ENCODE measurements at places on chromosomes 4 and X.

- DNase-seq, result no peak
Measured at GRCh38 chr4:39124885-39125599, 57.3 kb upstream of the WDR19 start.

DNA sequence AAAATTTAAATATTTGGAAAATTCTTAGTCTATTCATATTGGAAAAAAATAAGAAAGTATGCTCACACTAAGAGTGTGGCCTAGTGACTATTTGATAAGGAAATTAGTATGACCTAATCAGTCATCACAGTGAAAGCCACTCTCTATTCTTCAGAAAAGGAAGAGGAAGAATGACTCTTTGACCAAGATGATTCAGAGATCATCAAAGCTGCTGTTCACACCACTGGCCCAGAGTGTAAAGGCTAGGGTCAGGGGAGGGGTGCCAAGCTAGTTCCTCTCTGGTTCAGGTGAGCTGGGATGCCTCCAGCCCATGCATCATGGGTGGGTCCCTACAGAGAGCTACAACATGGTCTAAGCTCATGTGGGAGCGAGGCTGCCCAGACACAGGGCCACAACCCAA, 396.9 kb upstream of the NDST3 start:
- DNase-seq, result no peak

- DNase-seq, result no peak
Measured at GRCh38 chr4:4268776-4269175, 20.8 kb upstream of the TMEM128 start.

DNA sequence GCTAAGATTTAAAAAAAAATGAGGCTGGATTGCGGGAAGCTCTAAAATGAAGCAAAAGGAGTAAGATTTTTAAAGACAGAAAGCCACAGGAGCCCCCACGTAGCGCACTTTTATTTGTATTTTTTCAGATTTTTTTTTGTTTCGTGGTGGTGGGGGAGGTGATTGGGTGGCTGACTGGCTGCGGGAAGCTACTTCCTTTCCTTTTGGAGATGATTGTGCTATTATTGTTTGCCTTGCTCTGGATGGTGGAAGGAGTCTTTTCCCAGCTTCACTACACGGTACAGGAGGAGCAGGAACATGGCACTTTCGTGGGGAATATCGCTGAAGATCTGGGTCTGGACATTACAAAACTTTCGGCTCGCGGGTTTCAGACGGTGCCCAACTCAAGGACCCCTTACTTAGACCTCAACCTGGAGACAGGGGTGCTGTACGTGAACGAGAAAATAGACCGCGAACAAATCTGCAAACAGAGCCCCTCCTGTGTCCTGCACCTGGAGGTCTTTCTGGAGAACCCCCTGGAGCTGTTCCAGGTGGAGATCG, 908 bp downstream of the PCDH10 start:
- DNase-seq, result peak; percentile 2

DNA sequence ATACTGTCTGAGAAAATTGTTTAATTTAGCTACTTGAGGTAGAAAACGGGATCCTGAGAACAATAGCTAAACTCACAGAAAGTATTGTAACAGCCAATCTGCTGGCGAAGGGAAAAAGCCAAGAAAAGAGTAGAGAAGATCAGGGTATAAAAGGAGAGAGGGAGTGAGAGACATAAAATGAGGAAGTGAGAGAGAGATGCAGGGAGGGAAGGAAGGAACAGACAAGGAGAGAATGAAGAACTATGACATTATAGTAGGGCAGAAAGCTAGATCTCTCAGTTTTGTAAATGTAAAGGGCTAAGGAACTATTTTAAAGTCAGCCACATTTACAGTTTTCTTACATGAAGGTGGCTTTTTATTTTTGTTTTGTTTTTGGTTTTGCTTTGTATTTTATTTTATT, 1.6 kb upstream of the GIMD1 start:
- no peak for DNase-seq

GRCh38 chrX:19743386-19743785, 144.0 kb downstream of the SH3KBP1 start:
- DNase-seq, result no peak

GRCh38 chrX:24204958-24205357, 55.4 kb downstream of the ZFX start:
- DNase-seq, result no peak

DNA sequence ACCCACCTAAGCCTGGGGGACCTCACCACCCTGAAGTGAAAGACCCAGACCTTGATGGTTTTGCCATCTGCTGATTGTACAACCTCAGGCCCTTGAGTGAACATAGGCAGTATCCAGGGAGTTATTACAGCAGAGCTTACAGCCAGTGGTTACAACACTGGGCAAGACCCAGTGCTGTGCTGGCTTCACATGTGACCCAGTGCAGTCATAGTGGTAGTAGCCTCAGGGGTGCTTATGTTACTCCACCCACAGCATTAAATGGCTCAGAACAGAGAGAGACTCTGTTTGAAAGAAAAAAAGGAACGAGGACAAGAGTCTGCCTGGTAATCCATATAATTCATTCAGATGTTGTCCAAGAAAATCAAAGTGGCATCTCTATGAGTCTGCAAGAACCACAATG, 45.2 kb upstream of the DACH2 start:
- no peak for DNase-seq

DNA sequence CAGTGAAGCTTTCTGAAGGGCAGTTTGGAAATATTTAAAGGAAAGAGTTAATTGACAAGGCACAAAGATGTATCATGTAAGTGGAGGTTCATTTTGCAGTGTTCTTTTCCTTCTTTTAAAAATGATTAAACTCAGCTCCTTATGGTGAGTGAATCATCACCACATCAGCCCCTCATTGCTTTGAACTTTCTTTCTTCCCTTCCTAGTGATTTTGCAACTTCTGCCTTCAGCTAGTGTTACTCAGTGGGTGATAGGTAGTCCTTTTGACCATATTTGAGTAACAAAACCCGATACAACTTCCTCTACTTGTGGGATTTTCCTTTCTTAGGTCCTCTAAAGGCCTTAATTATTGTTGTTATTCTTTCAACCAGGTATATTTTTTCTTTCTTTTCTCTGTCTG, 8.2 kb downstream of the ZCCHC4 start:
- peak; percentile 92 for DNase-seq

GRCh38 chr4:55078987-55079386, 46.4 kb downstream of the KDR start:
- DNase-seq, result no peak

DNA sequence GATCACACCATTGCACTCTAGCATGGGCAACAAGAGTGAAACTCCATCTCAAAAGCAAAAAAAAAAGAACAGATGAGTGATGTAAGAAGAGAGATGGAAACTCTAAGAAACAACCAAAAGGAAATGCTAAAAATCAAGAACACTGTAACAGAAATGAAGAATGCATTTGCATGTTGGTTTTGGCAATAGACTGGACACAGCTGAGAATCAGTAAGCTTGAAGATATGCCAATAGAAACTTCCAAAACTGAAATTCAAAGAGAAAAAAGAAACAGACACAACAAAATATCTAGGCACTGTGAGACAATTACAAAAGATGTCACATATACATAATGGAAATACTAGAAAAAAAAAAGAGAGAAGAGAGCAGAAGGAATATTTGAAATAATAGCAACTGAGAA, 93.7 kb downstream of the BEND2 start:
- no peak for DNase-seq

DNA sequence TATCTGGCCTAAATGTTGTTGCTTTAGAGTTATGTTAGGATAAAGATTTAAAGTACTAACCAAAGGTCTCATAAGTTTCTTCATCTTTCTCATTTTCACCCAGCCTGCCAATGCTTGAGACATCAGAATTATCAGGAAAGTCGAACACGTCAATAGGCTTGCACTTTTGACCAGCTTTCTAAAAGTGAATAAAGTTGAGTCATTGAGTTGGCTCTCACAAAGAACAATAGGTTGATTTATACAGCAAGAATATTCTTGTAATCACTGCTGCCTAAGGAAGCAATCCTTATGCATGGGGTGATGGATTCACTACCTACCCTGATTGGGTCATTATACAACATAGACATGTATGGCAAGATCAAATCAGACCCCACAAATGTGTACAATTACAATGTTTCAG, 5.0 kb downstream of the CENPU start:
- no peak for DNase-seq

- DNase-seq, result no peak
Measured at GRCh38 chrX:70117738-70118137, 15.5 kb upstream of the IGBP1 start.

GRCh38 chrX:55787727-55788126, 70.2 kb downstream of the RRAGB start:
- no peak for DNase-seq

DNA sequence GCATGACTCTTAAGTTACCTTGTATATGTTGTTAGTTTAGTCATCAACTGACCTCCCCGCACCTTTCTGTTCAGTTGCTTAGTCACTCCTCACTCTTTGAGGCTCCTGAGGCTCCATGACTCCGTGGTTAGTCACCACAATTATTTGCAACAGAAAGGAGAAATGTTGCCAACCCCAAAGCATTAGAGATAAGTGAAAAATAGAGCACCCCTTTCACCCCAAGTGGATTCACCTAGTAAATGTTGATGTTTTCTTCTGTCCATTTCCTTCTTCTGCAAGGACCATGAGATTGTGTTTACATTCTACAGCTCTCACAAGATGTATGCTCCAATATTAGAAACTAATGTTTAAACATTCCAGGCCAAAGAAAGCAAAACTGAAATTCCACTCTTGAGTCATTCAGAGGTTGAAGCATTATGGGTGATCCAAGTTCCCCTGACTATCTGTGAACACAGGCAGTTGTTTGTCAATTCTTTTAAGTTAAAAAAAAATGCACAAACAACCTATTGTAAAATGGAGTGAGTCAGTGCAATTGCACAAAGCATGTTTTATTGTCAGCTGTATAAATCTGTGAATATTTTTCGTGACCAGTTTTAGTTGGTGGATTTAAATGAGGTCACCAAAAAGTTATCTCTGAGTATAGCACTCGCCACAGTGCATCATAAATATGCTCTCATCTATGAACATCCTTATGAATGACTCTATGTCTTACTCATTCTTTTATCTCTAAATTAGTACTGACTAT, 552.4 kb upstream of the MAGEB2 start:
- peak; percentile 92 for DNase-seq

DNA sequence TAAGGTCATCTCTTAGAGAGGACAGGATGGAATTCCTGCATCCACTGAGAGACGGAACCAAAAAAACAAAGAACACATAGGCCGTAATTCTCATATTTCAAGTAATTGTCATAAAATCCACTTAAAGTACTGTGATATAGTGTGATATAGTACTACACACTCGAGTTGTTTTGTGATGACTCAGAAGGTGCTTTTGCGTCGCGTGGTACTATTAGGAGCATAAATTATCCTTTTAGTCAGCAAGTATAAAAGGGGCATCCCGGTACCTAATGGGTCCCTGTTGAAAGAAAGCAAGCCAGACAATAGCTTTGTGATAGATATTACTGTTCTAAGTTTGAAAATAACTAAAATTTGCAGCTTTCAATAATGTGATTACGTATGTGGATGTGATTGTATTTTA, 55.3 kb downstream of the GPR143 start:
- no peak for DNase-seq

DNA sequence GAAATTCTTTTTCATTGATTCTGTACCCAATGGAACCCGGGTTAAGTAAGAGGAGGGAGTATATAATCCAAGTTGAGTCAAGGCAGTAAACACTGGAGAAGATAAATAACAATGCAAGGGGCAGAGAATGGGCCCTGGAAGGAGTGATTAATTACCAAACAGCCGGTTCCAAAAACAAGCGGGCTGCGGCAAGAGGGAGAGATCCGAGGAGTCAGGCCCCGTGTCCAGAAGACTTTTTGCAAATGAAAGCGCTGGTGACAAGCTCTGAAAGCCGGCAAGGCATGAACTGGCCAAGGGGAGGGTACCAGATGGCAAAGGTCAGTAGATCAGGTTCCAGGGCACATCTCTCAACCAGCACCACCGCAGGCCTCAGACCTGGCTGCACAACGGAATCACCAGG, 294.9 kb downstream of the BCOR start:
- DNase-seq, result no peak

DNA sequence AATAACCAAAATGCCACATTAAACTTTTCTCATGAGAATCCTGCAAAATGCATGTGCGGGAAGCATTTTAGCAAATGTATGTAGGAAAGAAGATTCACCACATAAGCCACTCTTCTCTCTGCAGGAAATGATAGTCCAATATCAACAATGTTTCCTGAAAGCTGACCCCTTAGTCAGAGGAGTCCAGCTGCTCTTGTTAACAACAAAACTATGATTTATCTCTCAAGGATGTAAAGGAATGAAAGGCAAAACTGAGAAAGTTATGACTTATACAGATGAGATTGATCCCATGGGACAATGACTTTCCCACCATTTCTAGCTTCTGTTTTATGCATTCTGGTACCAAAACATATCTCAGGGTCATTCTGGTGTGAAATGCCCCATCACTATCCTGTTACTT, 125.0 kb upstream of the EDNRA start:
- peak; percentile 99 for DNase-seq

- DNase-seq, result no peak
Measured at GRCh38 chr4:8647626-8648025, 55.1 kb downstream of the CPZ start.

DNA sequence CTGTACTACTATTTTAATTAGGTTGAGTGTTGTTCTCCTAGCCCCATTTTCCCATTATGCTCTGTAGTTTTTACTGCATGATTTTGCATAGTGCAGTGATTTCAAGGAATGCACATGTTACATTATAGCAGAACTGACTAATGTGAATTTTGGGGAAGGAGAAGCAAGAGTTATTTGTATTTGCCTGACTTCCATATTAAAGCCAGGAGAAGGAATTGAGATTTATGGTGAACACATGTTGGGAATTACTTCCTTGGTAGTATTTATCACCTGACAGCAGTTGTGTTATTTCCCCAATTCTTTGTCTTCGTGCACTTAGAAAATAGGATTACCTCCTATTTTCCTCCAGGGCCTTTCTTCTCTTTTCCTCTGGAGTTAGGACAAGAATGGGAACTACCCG, 3.2 kb downstream of the TMEM144 start:
- DNase-seq, result no peak

- DNase-seq, result peak; percentile 25
Measured at GRCh38 chr4:108484187-108484586, 136.2 kb upstream of the RPL34 start.

DNA sequence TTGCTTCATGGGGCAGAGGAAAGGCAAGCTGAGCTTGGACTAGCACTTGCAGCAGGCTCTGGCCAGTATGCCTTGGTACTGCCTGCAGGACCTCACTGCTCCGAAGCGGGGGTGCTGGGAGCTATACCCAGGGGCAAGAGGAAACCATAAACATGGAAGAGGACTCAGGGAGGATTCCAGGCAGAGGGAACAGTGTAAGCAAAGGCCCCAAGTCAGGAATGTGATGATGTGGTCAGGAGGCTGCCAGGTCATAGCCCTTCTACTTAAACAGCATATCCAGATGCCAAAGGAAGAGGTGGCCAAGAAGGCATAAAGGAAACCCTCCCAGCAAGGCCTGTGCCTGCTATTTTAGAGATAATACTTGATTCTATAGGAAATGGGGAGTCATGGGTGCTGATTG, 31.1 kb downstream of the RAB40AL start:
- DNase-seq, result no peak

DNA sequence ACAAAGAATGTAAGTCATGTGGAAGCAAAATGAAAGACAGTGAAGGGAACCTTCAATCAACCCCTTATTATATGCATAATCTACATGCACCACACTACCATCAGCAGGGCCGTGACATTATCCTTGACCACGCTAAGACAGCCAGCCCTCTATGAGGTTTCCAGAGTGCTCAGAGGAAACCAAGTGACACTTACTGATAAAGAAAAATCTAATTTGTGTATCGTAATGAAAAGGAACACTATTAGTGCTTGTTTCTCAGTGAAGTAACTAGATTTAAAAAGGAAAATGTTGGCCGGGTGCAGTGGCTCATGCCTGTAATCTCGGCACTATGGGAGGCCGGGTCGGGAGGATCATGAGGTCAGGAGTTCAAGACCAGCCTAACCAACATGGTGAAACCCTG, 56.4 kb downstream of the ABCG2 start:
- no peak for DNase-seq

Data from LHCN-M2 (cell line).